H9 (cell line): ENCODE measurements at places on chromosomes 16 and 17.

GRCh38 chr16:8649829-8650554 lies 24.4 kb upstream of the ABAT start:
- no peak for DNase-seq

- DNase-seq: no peak
Observed at GRCh38 chr16:67893743-67894399, 817 bp downstream of the PSKH1 start.

DNA sequence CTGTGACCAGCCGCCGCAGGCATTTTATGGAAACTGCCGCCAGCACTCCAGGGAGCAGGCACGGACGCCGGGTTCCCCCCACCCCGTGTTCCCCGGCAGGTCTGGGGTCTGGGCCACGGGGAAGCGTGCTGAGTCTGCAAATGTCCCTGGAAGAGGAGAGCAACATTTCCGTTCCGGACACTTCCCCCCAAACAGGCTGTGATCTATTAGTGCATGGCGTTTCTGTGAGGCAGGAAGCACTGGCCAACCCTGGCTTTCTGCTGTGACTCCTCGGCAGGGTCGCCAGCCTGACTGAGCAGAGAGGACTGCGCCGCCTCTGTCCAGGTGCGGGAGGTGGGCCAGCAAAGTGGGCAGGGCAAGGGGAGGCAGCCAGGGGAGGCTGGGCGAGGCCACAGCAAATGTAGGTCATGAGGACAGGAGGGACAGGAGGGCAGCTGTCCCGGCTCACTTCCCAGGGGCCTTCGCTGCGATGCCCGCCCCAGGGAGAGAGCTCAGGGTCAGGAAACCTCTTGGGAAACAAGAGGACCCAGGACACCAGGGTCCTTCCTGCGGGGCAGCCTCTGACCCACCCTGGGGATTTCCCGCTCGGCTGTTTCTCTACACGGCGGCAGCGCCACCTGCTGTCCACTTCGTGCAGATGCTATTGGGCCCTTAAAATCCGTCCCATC lies 9.5 kb downstream of the FOXF1 start:
- peak; percentile 73 for DNase-seq

DNA sequence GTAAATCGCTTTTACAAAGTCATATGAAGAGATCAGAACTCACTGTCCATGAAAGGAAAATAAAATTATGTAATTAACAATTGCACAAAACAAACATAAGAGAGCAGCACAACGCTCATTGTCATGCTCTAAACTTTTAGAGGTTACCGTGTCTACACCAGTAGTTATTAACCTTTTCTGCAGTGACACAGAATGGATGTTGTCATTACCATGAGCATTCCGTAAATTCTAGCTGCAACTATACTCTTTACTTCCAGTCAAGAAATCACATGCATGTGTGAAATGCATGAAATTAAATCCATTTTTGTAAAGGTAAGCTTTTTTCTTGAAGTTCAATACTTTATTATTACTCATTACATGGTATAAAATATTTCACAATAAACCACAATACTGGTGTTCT lies 38.2 kb downstream of the USP32 start:
- DNase-seq: no peak

DNA sequence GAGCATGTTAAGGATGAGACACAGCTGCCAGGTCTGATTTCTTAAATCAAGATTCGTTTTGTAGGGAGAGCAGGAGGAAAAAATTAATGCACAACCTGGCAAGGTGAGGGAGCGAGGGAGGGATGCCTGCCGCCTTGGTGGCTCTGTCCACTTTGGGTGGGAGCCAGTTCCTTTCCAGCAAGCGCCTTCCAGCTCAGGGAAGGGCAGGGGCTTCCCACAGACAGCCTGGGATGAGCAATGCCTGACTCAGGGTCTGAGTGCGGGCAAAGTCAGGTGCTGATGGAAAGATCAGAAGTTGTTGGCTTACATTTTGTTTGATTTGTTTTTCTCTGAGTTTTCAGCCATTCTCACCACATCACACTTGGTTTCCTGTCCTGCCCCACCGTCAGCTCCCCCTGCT lies 220.7 kb downstream of the ENGASE start:
- no peak for DNase-seq

DNA sequence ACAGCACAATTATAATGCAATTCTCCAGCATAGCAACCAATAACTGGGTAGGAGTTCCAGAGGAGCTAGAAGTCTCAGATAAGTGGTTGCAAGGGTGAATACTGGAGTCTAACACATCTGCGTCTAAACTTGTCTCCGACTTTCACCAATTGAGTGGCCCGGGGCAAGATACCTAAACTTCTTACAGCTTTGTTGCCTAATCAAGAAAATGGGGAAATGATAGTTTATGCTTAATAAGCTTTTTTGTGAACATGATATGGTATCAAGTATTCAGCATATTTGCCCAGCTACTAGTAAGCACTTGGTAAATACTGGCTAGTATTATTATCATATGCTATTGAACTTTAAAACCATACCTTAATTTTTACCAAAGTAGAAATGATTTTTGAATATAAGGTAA lies 183.5 kb downstream of the KCNJ2 start:
- no peak for DNase-seq

DNA sequence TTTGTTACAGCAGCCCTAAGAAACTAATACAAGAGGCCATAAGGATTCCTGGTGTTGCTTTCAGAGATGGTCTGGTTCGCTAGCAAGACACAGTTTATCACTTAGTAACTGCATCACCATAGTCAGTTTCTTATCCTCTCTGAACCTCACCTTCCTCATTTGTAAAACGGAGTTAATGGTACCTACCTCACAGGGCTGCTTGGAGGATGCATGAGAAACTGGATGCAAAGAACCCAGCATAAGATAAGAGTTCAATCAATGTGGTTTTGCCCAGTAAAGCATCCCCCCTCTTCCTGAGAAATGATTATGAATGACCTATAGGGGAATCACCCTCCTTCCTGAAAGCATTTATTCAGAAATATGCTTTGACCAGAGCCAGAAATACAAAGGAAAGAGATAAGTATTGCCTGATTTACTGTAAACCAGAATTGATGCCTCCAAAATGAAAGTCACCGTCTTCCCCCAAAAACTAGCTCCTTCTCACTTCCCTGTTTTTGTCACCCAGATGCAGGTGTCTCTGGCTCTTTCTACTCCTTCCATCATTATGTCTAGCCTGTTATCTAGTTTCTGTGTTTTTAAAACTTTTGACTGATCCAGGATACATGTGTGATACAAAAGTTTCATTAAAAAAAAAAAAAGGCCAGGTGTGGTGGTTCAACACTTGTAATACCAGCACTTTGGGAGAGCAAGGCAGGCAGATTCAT lies 2.8 kb upstream of the TEFM start:
- DNase-seq: no peak

DNA sequence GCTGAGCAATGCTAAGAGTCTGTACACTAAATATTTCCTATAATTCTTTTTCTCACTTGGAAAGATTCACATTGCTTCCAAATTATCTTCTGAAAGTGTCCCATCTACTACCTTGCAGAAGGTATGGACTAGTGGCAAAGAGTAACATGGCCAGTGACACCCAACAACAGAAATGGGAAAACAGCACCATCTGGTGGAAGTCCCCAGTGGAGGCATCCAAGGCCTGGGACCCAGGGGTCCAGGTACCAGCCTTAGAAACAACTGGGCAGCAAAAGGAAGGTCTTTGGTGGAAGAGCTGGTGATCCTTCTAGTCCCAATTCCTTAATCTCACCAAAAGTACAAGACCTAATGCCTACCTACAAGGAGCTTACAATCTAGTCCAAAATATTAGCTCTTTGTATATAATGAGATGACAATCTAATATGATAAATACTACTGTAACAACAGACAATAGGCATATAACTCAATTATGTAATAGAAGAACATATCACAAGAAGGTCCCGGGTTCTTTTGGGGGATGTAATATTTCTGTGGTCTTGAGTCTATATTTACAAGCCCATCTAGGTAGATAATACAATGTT lies 55.3 kb downstream of the SKAP1 start:
- DNase-seq: peak; percentile 74

- DNase-seq: no peak
Observed at GRCh38 chr17:82101301-82101715, 3.3 kb upstream of the FASN start.

GRCh38 chr17:67700037-67700724 lies 17.6 kb upstream of the NOL11 start:
- DNase-seq: no peak

- no peak for DNase-seq
Observed at GRCh38 chr16:71623597-71623996, 2.4 kb upstream of the MARVELD3 start.

DNA sequence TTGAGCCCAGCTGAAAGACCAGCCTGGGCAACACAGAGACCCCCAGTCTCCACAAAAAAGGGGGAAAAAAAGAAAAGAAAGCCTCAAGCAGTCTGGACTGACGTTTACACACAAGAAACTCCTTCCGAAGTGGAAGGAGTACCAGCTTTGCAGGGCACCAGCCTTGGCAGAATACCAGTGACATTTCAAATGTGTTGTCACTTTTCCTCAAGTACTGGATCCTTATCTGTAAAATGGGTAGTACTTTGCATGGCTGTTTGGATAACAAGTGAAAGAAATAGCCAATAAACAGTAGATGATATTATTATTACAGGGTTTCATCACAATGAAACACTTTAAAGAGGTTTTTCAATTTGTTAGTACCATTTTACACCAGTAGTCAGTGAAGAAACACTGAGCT lies 14.2 kb downstream of the YWHAE start:
- DNase-seq: no peak

- no peak for DNase-seq
Observed at GRCh38 chr17:61755078-61755477, 108.2 kb downstream of the BRIP1 start.

GRCh38 chr17:57001541-57001940 lies 23.6 kb downstream of the SCPEP1 start:
- DNase-seq: no peak

- peak; percentile 57 for DNase-seq
Observed at GRCh38 chr17:2904135-2904534, 107.9 kb downstream of the RAP1GAP2 start.

- DNase-seq: peak; percentile 88
Observed at GRCh38 chr17:2244545-2245525, 58.8 kb downstream of the SMG6 start.

- DNase-seq: peak; percentile 71
Observed at GRCh38 chr17:44375196-44376017, 11.8 kb upstream of the FAM171A2 start.

GRCh38 chr16:51763072-51763661 lies 612.1 kb upstream of the SALL1 start:
- DNase-seq: peak; percentile 60

- DNase-seq: no peak
Observed at GRCh38 chr17:59754552-59754951, 47.1 kb downstream of the VMP1 start.

- no peak for DNase-seq
Observed at GRCh38 chr16:75860326-75861053, 134.2 kb upstream of the CPHXL start.

DNA sequence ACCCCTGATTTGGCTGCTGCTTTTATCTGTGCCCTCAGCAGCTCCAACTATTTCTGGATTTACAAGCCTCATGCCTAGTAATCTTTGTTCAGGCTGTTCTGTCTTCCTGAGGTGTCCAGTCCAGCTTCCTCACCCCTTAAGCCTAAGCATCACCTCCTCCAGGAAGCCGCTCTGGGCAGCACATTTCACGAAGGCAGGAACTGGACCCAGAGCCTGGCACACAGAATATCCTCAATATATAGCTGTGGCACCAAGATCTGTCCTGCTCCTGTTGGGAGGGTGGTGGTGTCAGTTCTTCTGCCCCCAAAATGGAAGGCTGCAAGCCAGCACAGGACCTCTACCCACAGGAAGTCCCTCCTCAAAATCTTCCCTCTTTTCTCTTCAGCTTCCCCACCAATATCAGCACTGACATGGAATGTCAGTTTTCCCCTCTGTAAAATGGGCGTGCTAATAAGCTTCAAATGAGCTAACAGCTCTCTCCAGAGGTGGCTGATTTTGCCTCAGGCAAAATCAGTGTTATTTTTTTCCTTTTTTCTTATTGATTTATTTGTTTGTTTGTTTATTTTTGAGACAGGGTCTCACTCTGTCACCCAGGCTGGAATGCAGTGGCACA lies 6.9 kb upstream of the NEUROD2 start:
- DNase-seq: no peak

- DNase-seq: no peak
Observed at GRCh38 chr17:82134101-82134500, 36.1 kb upstream of the FASN start.

GRCh38 chr17:4247971-4248388 lies 15.8 kb downstream of the ANKFY1 start:
- peak; percentile 75 for DNase-seq

GRCh38 chr17:61188081-61188480 lies 211.6 kb upstream of the TBX2 start:
- no peak for DNase-seq

DNA sequence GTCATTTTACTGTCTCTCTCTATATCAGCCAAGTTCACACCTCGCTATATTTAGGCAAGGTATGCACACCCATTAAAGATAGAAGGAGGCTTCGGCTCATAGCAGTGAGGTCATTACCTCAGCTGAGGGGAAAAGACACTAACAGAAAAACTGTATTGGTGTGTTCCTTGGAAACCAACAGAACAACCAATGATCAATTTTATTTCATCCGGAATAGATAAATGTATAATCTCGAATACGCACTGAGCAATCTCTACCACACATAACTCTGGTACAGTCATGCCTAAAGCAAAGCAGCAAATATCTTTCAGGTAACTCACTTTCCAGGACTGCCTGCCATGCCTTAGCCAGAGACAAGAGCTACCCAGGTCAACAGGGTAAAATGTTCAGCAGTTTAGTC lies 109.9 kb upstream of the CORO6 start:
- no peak for DNase-seq

GRCh38 chr16:55489119-55489955 lies 10.3 kb downstream of the MMP2 start:
- DNase-seq: no peak

GRCh38 chr17:33929181-33929724 lies 325.8 kb upstream of the CCL2 start:
- peak; percentile 77 for DNase-seq

DNA sequence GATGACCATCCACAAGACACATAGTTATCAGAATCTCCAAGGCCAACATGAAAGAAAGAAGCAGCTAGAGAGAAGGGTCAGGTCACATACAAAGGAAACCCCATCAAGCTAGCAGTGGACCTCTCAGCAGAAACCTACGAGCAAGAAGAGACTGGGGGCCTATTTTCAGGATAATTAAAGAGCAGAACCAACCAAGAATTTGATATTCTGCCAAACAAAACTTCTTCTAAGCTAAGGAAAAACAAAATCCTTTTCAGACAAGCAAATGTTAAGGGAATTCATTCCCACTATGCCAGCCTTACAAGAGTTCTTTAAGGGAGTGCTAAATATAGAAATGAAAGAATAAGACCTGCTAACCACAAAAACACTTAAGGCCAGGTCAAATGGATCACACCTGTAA lies 47.8 kb downstream of the ITFG1 start:
- no peak for DNase-seq
